ENCODE measurements at places on chromosomes 1 and 21. TPM values are rescaled to one million over a fixed set of nuclear protein-coding genes. Genes with fewer than 3 reads are reported as not detected.

GRCh38 chr1:223662943-223663342 lies 2.6 kb downstream of the CAPN8 start:
- no peak for DNase-seq

DNA sequence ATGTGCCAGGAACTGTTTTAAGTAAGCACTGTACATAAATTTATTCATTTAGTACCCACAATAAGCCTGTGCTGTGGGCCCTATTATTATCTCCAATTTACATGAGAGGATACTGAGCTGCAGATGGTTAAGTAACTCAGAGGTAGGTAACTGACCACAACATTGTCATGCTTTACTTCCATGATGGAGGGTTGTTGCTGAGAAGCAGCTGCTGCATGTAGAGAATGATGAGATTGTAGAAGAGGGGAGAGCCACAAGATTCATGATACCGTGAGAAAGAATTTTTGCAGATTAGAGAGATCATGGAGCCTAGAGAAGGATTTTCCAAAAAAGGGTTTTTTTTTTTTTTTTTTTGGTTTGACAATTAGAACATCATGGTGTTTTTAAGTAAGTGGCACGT lies 313.1 kb downstream of the PTBP2 start:
- no peak for DNase-seq

Gene BCAN
- 0.82 TPM for polyA plus RNA-seq

DNA sequence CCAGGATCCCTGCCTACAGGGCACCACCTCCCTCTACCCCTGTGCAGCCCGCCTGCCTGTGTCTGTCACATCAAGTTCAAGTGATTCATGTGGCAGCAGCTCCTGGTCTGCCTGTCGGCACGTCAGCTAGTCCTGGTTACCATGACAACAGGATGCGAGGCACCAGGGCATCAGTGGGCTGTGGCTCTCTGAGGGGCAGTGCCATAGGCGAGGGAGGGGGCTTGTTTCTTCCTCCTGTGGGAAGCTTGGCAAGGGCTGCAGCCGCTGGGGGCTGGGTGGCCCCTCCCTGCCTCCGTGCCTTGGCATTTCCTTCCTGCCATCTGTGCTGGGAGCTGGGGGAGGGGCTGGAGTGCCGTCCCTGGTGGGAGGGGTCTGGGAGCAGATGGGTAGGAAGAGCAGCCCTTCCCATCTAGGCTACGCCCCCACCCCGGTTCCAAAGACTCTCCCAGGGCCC lies 43.1 kb downstream of the FOXO6 start:
- DNase-seq, result no peak

GRCh38 chr1:184158896-184159681 lies 107.6 kb downstream of the TSEN15 start:
- no peak for DNase-seq

GRCh38 chr1:195097316-195097715 lies 1510.9 kb downstream of the KCNT2 start:
- no peak for DNase-seq

DNA sequence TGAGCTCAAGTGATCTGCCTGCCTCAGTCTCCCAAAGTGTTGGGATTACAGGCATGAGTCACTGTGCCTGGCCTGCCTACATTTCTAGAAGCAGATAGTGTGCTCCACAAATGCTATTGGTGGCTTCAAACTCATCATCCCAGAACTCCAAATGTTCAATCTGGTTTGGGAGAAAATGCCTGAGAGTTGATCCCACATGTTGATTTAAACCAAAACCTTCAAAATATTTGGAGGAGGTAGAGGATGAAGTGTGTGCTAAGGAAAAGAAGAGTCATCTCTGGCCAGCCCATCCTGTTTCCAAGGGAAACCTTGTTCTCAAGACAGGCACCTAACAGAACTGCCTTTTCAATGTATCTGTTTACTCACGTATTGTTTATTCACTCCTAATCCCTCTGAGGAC lies 55.4 kb upstream of the GRHL3 start:
- no peak for DNase-seq

Gene RPTN
- polyA plus RNA-seq, result not detected

Gene NBPF4
- not detected for polyA plus RNA-seq

Gene URB2
- polyA plus RNA-seq, result 7.4 TPM

Gene LRRC8B
- 8.4 TPM for polyA plus RNA-seq

Gene ETNK2
- 18.9 TPM for polyA plus RNA-seq

DNA sequence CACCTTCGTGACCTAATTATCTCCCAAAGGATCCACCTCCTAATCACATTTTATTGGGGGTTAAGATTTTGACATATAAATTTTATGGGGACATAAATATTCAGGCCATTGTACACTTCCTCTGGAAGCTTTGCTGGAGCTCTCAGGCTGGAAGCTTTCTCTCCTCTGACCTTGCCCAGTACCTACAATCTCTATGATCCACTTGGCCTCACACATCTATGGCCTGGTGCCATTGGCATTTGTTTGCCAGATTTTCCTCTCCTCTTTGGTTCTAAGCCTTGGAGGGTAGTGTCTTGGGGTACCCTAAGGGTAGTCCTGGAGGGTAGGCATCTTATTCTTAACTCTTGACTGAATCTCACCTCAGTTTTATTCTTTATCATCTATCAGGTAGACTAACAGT lies 79.0 kb downstream of the HLX start:
- DNase-seq, result no peak

- no peak for DNase-seq
Measured at GRCh38 chr1:54221867-54222484, 22.0 kb downstream of the MRPL37 start.

DNA sequence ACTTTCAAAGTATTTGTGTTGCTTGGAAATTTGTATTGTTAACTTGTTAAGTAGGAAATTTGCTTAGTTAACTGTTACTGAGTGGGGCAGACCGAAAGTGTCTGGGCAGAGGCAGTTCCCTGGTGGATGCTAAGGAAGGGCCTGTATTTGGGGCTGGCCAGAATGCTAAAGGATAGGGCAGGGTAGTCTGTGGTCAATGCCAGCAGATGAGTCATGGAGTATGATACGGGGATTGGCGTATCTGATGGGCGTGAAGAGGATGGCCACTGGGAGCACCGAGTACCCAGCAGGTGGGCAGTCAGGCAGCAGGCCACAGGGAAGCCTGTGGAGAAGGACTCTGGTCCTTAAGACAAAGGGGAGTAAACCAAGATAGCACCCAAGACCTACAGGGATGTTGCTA lies 46.6 kb upstream of the SCAF4 start:
- DNase-seq, result no peak

- no peak for DNase-seq
Measured at GRCh38 chr21:33268737-33269441, 2.7 kb downstream of the IL10RB start.

DNA sequence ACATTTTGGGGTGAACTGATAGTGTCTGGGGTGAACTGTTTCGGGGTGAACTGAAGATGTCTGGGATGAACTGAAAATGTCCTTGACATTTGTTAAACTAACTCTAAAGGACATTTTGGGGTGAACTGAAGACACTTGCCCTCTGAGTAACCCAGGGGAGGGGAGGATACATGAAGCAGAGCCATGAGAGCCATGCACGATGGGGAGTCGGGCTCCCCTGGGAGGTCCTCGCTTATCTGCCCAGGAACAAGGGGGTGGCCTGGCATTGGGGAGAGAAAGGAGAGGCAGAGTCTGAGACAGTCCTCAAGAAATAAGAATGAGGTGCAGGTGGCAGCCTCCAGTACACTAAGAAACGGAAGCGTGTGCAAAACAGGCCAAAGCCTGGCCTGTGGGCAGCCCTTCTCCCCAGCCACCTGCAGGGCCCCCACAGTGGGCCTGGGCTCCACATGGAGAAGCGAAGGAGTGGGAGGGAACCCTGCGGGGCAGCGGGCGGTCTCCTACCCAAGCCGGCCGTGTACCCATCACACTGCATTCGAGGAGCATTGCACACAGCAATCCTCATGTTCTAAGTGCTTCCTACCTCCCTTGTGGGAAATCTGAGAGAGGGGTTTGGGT lies 24.2 kb downstream of the RSPH1 start:
- no peak for DNase-seq

Gene PTPN14
- 34.0 TPM for polyA plus RNA-seq

- DNase-seq, result no peak
Measured at GRCh38 chr1:70290218-70290617, 64.3 kb downstream of the ANKRD13C start.

- DNase-seq, result no peak
Measured at GRCh38 chr1:151816548-151817352, 11.5 kb upstream of the LINGO4 start.
